ENCODE measurements at places on chromosomes 4 and X.

DNA sequence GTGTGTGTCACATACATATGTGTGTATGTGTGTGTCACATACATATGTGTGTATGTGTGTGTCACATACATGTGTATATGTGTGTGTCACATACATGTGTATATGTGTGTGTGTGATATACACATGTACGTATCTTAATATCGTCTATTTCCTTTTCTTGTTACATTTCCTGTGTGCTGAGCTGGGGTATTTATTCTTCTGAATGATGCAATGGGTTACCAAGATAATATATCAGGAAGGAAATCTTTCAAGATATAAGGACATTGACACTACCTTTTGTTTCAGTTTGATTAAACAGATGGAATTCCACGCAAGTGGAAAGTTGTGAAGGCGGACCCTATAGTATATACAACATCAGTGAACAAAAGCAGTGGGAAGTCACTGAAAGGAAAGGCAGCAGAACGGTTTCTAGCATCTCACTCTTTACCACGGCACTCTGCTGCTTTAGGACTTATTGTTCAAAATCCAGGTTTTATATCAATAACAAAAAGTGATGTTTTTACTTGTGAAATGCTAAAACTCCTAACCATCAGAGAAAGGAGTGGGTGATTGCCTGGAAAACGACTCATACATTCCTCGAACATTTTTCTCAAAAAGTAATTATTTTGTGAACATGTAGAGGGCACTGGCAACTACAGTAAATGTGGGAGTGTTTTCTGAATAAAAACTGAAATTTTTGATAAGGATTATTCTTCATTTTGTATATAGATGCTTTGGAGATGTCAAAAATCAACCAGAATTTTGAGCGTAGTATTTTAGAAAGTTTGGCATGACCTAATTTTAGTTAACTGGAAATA lies 43.1 kb upstream of the IL21 start:
- no peak for DNase-seq

- no peak for DNase-seq
These were observed 51.2 kb upstream of the HCCS start for GRCh38 chrX:11059933-11060332.

DNA sequence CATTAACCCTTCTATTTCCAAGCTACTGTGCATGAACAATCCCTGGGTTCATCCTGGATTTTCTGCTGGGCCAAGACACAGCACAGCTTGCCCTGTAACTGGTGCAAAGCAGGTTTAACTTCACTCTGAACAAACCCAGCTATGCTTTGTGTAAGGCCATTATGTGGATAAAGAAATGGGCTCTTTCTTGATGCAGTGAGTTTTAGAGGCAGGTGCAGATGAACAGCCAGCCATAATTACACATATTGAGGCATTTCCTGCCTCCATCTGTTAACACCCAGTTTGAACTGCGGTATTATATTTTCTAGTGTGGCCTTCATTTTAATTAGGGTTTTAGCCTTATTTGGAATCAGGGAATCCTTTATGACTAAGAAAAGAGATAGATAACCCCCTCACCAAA lies 68.7 kb upstream of the ARX start:
- DNase-seq: no peak

DNA sequence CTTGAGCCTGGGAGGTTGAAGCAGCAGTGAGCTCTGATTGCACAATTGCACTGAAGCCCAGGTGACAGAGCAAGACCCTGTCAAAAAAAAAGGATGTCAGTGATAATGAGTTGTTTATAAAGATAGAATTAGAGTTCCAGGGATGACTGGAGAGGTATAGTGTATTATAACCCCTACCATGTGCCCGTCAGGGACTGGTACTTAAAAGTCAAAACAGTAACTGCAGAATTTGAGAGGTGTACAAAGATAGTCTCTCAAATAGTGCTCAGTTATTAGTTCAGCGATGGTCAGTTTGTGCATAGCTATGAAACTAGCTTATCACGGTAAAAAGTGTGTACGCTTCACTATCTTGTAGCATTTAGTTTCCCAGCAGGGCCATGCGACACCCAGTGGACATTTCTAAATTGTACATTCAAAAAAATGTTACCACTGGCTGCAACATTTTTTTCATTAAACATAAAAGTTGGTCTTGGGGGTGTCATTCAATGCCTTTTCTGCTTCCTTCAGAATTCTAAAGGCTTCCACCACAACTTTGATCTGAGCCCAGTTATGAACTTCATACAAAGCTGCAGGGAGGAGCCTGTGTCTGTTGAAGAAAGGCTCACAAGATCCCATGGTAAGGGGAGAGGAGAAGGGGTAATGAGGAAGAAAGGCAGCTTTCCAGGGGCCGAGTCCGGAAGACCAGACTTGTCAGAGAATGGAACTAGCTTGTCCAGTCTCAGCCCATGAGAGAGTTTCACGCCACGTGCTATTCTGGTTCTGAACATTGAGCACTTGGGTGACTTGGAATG lies 9.2 kb upstream of the GYG2 start:
- DNase-seq: peak; percentile 23
